Mammary epithelial cell (primary cell): ENCODE measurements at places on chromosomes 4 and X. TPM values are rescaled to one million over a fixed set of nuclear protein-coding genes. Genes with fewer than 3 reads are reported as not detected.

The TEX28 gene
- not detected for total RNA-seq

The C4orf50 gene
- not detected in 2 replicates for total RNA-seq

The SPANXA1 gene
- not detected in 2 replicates for total RNA-seq

DNA sequence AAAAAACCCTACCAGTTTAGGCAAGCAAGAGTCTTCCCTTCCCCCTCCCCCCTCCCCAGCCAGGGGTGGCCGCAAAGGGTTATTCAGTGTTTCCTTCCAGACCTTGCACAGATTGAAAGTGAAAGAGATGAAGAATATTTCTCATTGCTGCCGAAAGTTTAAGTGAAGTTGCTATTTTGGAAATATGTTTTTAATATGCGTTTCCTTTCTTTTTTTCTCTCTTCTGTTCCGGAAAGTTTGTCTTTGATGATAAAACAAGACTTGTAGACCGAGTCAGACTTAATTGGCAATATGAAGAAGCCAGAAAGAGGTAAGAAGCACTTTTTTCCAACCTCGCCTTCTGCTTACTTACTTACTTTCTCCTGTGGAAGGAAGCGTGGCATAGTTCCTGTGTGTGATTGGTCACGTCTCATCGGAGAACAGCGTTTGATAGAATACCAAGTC is 58.5 kb upstream of the CLCN4 start:
- DNase-seq, result no peak

DNA sequence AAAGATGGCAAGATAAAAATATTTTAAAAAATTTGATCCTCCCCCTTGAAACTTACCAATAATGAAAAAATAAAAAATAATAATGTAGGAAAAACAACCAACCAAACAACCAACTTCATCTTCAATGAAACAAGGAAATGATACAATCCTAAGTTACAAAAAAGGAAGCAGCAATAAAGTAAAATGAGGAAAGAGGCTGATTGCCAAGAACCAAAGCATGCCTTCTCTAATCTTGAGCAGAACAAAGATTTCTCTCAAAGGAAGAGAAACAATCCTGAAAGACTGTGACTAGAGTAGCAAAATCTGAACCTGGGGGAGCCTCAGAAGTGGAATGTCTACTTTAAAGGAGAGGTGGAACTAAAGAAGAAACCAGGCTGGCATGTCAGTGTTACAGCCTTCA is 10.9 kb upstream of the WDFY3 start:
- DNase-seq, result no peak
